ENCODE measurements at places on chromosomes 1 and 21.
A peak's percentile ranks its signal among the peaks of the same experiment; 100 is the strongest.

GRCh38 chr1:216710055-216710454 is 13.2 kb downstream of the ESRRG start:
- no peak for DNase-seq

DNA sequence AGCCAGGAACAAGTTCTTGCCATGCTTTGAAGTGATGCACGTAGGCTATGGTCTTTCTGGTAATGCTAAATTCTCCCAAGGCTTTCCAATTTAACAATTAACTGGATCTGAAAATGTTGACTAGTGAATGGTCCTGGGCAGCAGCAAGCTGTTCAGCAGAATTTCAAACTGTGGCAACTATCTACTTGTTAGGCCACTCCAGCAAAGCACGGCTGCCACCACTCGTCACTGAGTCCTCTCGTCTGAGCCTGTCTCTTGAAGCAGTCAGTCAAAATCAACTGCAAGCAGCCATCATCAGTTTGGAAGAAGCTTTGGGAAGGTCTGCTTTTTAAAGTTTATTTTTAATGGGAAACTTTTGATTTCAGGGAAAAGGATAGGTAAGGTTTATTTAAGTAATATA is 6.1 kb downstream of the FLVCR1 start:
- no peak for DNase-seq

GRCh38 chr1:100747771-100748170 is 28.2 kb downstream of the VCAM1 start:
- DNase-seq: no peak

DNA sequence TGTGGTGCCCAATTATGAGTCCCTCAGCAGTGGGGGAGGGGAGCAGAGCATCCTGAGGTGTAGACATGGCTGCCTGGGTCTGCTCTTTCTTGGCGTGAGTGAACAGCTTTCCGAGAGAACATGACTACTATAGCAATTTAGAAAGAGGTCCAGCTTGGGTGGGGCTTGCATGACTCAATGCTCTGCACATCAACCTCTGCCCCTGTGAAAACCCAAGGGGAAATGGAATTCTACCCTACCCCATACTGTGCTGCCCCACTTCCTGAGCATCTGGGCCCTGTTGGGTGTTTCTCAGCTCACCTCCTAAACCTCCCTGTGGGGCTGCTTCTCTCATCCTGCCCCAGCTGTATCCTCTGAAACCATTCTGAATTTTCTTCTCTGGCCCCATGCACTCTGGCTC is 8.2 kb upstream of the AZIN2 start:
- DNase-seq: no peak

DNA sequence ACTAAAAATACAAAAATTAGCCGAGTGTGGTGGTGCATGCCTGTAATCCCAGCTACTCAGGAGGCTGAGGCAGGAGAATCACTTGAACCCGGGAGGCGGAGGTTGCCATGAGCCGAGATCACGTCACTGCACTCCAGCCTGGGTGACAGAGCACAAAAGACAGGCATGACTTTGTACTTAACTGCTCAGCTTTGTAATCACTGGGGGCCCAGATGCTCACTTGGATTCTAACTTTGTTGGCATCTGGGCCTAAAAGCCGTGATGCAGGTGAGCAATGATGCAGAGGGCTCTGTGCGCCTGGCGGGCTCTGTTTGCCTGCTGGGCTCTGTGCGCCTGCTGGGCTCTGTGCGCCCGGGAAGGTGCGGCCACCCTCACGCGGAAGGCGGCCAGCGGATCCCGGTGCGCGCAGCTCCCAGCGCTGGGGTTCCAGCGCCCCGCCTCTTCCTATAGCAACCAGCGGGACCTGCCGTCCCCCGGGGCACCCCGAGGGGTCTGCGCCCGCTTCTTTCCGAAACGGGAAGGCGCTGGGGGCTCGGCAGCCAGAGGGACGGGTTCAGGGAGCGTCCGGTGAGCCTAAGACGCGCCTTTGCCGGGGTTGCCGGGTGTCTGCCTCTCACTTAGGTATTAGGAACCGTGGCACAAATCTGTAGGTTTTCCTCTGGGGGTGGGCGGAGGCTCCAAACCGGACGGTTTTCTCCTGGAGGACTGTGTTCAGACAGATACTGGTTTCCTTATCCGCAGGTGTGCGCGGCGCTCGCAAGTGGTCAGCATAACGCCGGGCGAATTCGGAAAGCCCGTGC is 31.7 kb downstream of the PRMT2 start:
- DNase-seq: no peak

GRCh38 chr21:39669976-39670661 is 57.4 kb downstream of the B3GALT5 start:
- no peak for DNase-seq

GRCh38 chr1:205354259-205355074 is 2.3 kb downstream of the KLHDC8A start:
- peak; percentile 13 for DNase-seq

- DNase-seq: no peak
Measured at GRCh38 chr1:167431261-167431908, 86.9 kb downstream of the CD247 start.

DNA sequence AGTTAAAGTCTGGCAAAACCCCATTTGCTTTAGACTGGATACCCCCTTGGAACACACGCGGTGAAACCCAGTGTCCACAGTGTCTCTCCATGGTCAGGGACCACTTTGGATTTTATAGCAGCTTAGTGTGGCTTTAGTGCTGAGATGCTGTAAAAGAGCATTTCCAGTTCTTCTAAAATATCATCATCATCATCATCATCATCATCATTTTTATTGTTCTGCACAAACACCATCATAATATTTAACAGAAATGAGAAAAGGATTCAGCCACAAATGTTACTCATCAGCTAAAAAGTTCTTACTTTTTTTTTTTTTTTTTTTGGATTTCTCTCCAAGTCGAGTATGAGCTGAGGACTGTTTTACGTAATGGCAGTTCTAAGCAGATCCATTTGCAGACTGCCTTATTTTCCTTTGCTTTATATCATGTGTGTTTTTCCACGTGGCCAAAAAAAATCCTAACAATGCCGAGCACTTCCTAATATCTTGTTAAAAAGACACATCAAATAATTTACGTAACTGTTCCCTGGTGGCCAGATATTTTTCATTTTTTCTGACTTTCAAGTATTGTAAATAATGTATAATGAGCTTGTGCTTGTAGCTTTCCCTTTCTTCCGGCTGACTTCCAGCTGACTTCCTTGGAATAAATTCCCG is 62.8 kb downstream of the EVA1C start:
- no peak for DNase-seq

All from stimulated activated CD8-positive, alpha-beta memory T cell treated with anti-CD3 and anti-CD28 coated beads, Interleukin-15, amount 100 ng/mL, for 24 hours (primary cell).